ENCODE measurements at places on chromosomes 12 and 14.
A peak's percentile ranks its signal among the peaks of the same experiment; 100 is the strongest.

GRCh38 chr12:116183741-116184141 is 93.8 kb downstream of the MED13L start:
- no peak for DNase-seq

DNA sequence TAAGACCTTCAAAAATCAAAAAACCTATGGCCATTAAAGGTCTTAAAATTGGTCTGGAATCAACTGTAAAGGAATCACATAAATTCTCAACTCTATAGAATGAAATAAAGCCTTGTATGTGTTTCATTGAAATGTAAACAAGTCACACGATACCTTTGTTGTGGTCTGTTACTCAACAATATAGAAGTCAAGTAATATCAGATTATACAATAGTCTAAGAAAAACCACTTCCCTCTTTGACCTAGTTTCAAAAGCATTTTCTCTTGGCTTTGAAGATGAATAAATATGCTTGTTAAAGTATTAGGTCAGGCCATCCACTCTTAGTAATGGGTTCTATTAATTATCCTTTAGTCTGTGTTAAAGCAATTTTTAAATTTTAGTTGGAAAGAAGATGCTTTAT is 79.8 kb upstream of the DIO2 start:
- DNase-seq: no peak

GRCh38 chr14:33754261-33754660 is 196.6 kb downstream of the EGLN3 start:
- no peak for DNase-seq

GRCh38 chr12:30447061-30447750 is 248.5 kb downstream of the IPO8 start:
- DNase-seq: no peak

DNA sequence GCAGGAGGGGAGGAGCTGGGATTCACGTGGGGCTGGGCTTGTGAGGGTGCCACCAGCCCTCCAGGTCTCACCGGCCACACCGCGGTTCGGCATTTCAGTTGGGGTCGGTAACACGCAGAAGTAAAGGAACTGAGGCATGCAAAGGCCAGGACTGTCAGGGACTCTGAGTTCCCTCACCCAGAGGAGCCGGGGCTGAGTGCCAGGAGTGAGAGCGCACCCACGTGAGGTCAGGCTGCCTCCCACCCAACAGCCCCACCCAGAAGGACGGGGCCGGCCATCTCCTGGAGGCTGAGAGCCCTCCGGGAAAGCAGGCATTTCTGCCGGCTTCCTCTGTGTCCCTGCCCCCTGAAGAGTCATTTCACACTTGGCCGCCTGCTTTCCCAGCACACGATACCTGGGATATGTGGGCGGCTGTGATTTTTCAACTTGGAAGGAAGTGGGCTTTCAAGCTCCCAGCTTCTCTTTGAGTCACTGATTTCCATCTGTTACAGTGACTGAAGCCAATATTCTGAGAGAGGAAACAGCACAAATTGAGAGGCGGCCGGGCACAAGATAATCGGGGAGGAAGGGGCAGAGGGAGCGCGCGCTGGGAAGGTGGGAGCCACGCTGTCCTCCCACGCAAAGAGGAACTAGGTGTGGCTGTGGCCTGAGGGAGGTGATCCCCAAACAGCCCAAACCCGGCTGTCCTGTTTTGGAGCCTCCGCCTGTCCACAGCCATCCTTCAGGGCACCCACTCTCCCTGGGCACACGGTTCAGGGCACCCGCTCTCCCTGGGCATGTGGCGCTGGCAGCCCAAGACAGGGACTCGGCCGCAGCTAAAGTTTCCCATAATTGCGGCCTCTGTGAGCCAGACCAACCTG is 19.0 kb downstream of the GALNT9 start:
- DNase-seq: no peak

- DNase-seq: no peak
These were observed 1.7 kb downstream of the TBX3 start for GRCh38 chr12:114682106-114682784.

DNA sequence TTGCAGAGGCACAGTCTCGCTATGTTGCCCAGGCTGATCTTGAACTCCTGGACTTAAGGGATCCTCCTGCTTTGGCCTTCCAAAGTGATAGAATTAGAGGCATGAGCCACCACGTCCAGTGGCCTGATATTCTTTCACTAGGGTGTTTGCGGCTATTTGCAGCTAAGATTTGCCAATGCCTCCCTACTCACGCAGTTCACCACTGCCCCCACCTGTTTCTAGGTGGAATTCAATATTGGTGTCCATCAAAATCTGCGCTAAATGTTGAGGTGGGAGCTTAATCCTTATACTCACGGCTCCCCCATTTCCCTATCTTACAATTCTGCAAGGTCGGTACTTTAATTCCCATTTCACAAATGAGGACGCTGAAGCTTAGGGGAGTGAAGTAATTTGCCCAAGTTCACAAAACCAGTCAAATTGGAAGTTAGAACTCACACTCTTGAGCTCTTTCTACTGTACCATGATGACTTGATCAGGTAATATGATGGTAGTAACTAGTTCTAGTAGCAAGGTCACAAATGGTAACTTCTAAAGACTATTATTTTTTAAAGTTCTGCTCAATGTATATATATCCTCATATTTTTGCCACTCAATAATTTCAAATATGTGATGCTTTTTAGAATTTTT is 22.1 kb upstream of the LRRC9 start:
- no peak for DNase-seq

DNA sequence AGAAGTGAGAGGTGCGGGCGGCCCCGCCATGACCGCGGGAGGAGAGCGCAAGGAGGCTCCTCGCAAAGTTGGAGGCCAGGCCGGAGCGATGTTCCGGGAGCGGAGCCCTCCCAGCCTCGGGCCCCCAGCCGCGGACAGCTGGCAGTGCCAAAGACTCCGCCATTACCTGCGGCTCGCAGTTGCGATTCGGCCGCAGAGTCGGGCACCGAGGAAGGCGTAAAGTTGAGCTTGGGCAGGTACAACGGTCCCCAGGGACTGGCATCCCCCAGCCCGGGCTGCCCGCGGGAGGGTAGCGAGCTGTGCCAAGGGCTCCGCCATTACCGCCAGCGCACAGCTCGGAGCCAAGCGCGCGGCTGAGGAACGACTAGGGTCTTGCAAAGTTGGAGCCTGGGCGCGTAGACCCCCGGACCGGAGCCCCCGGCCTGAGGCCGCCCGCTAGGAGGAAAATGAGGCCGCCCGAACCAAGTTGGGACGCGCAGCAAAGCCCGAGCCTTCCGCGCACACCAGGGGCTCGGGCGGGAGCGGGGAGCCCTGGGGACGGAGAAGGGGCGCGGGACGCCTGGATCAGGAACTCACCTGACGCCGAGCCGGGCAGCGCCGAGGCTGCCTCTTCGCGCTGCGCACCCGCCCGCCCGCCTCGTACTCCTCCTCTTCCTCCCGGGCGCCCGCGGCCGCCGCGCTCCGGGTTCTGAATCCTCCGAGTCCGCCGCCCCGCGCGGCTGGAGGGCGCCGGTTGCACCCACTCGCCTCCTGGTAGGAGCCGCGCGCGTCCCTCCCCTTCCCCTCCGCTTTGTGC is 677 bp downstream of the NOS1 start:
- no peak for DNase-seq

- no peak for DNase-seq
These were observed 42.8 kb downstream of the ACSM4 start for GRCh38 chr12:7346551-7347225.

DNA sequence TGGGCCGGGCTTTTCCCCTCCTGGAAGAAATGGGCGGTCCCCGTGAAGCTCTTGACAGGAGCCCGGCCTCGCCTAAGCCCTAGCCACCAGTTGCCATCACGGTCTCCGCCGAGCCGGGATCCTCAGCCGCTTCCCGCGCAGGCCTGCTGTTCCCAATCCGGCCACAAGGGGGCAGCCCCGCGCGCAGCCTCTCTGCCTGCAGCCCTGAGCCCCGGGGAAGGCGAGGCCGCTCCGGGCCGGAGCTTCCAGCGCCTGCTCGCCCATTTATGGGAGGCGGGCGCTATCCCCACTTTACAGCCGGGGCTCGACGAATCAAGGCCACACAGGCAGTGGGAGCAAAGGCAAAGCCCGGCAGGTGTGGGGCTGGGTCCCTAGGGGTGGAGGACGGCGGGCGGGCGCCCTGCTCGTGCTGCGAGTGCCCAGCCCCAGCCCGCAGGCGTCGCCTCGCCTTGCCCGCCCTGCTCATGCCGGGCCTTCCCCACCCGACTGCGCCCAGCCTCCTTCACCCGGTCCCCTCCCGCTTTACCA is 61.5 kb downstream of the LGMN start:
- DNase-seq: peak; percentile 59

DNA sequence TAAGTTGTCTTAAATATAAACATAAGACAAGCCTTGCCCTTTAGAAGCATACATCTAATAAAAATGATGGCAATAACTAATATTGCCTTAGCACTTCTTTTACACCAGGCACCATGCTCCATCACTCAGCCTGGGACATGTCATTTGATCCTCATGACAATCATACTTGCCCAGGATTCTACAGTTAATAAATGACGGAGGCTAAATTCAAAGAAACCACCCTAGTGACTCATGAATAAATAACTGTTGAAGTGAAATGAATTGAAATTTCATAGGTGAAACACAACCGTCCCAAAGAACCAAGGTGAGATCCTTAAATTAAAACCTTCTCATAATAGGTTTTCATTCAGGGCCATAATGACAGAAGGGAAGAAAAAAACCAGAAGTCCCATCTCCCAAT is 89.5 kb downstream of the GRIN2B start:
- no peak for DNase-seq

DNA sequence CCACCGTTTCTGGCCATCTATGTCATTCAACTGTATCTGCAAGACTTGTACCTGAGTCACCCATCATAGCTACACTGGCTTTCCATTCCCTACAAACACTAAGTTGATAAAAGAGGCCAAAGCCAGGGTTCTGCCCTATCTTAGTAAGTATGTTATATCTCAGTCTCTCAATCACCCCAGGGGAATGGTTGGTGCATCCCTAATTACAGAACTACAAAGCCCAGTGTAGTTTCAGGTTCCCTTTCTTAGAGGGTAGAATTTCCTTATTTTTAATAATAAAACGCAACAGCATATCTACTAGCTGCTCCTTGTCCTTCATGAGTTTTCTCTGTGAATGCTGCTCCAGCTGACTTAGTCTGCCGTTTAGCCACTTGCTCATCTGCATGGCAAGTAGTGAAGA is 57.6 kb downstream of the ST8SIA1 start:
- DNase-seq: no peak

DNA sequence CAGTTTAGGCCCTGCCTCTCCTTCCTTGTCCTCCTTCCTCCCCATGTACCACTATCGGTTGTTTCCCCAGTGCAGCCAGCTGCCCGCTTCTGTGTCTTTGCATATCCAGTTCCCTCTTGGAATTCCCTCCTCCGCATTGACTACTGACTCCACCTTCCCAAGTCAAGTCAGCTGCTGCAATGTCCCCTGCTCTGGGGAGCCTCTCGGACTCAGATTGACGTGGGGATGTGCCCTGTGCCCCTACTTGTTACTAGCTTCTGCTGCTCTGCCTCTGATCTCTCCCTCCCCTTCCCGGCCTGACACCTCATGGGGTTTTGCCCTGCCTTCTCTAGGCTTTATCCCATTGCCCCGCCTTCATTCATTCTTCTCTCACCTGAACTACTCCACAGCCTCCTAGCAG is 2.1 kb upstream of the CD9 start:
- no peak for DNase-seq

- no peak for DNase-seq
These were observed 21.3 kb downstream of the ANO2 start for GRCh38 chr12:5923751-5924150.

GRCh38 chr12:45483571-45483970 is 245.9 kb upstream of the ARID2 start:
- DNase-seq: no peak

GRCh38 chr14:105169776-105170655 is 1.4 kb upstream of the JAG2 start:
- no peak for DNase-seq

DNA sequence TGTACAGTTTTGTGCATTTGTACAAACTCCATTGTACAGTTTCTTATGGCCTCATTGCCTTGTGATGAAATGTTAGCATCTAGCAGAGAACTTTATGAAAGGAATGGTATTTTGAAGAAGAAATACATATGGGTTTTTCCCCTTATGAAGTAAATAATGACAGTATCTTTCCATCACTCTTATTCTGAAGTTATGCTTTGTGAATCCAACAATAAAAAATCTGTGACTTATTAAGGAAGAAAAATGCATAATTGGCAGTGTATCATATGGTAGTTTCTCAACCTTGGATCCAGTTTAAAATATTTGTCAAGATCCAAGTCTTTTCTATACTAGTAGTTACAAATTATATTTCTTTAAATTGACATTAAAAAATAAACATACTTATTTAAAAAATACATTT is 859.1 kb upstream of the FLRT2 start:
- DNase-seq: no peak

DNA sequence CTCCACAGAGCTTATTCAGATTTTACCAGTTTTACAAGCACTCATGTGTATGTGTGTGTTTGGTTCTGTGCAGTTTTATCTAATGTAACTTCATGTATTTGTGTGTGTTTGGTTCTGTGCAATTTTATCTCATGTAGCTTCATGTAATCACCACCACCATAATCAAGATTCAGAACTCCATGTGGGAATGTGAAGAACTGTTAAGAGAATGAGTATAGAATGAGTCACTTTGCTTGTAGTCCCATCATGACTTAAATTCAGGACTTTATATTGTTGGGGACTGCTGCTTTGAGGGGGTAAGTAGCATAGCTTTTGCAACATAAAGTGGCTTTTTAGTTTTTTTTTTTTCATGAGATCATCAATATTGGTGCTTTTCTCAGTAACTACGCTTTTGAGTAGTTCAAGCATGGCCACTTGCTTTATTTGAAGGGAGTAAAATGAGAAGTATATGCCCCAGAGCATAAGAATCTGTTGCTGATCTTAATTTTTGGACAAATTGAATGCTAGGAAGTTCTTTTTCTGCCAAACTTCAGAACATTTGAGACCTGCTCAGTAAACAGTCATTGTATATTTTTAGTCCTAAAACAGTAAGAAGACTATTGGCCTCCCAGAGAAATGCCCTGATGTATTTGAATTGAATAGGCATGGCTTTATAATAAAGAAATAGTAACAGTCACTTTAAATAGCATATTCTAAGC is 28.8 kb downstream of the PROX2 start:
- DNase-seq: no peak

DNA sequence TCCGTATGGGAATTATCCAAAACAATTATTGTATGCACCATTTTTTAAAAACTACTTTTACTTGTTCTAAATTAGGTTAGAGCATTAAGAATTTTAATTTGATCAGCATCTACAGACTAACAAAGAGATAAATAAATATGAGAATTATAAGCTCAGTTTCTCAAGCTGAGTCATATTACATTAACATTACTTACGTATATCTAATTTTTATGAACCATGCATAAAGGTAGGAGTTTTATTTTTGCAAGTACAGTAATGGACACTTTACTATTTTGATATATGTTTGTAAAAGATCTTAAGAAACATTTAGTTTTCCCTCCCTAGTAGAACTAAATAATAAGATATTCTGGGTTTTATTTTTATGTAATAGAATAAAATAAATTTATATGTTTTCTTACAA is 410.1 kb downstream of the TMEM117 start:
- DNase-seq: no peak

GRCh38 chr14:80313806-80314205 is 102.5 kb upstream of the DIO2 start:
- no peak for DNase-seq

GRCh38 chr14:76337635-76338545 is 38.0 kb upstream of the ESRRB start:
- no peak for DNase-seq
